Calu3 (cell line): ENCODE measurements at places on chromosomes 2 and 18. TPM values are rescaled to one million over a fixed set of nuclear protein-coding genes. Genes with fewer than 3 reads are reported as not detected.

DNA sequence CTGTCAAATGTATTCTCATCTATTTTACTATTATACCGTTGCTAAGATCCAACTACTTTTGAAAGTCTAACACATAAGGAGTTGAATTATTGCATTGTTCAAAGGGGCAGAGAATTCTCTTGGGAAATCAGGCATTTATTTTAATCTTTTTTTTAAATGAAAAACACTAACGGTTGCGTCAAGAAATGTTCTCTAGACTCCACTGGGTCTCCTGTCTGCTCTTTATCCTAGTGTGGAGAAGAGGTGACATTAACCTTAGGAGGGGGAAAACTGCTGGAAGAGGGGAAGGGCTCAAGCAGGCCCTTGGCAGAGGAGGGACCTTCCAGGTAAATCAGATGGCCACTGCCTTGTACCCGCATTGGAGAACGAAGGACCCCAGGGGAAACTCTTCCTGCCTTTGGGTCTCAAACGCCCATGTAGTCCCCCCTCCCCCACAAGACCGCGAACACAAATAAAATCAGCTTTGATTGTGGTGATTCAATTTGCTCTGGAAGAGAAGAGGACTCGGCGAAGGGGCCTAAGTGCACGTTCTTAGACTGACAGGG, 1.1 kb upstream of the APCDD1 start:
- H3K27ac ChIP-seq: no peak overlapping the region
- H3K36me3 ChIP-seq: no peaks in the 10 kb centered on the region
- peaks cover 100% of the 10 kb centered on the region for H3K27me3 ChIP-seq

GRCh38 chr2:236679884-236680860, 110.5 kb downstream of the ACKR3 start:
- no peak overlapping the region for H3K27ac ChIP-seq
- no peak overlapping the region for H3K4me3 ChIP-seq
- no peaks in the 10 kb centered on the region for H3K36me3 ChIP-seq
- no peak for DNase-seq

DNA sequence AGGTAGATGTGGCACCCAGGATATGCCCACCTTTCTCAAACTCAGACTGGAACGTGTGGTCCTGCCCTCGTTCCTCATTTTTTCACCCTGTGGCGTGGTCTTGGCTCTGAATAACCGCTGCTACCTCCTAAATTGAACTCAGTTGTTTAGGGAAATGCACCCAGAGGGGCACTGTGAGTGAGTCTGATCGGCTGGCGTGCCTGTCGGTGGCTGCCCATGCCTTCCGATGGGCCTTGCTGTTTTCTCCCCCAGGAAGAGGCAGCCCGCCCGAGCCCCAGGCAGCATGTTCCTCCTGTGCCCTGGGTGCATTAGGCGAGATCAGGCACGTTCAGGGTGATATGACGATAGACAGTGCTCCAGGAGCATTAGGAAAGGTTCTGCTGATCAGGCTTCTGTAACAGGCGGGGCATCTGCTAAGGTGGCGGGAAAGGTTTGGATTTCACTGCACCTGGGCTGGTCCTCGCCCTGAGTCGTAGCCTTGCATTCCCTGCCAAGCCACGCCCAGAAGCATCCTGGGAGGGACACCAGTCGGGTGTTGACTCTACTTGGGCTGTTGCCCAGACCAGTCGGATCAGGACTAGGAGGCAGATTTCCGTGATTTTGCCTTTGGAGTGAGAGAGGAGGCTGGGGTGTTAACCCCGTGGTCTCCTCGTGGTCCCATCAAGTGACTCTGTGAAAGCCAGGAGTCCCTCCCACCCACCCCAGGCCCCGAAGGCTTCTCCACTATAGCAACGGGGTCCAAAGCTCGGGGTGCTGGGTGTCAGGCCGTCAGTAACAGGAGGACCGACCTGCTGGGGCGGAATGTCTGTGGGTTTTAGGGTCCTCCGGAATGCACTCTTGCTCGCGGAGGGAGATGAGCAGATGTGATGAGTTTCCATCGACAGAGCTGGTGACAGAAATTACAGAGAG, 75.1 kb downstream of the SH3BP4 start:
- H3K27ac ChIP-seq: peak overlapping the region; percentile 99
- peaks cover 18% of the 10 kb centered on the region for H3K36me3 ChIP-seq
- H3K4me1 ChIP-seq: peaks cover 78% of the 10 kb centered on the region
- H3K4me3 ChIP-seq: peak overlapping the region; percentile 87
- H3K27me3 ChIP-seq: no peaks in the 10 kb centered on the region

GRCh38 chr18:39188278-39188677, 1622.7 kb upstream of the CELF4 start:
- H3K36me3 ChIP-seq: no peaks in the 10 kb centered on the region
- H3K4me1 ChIP-seq: peaks cover 9% of the 10 kb centered on the region
- H3K27me3 ChIP-seq: no peaks in the 10 kb centered on the region
- H3K27ac ChIP-seq: no peak overlapping the region

DNA sequence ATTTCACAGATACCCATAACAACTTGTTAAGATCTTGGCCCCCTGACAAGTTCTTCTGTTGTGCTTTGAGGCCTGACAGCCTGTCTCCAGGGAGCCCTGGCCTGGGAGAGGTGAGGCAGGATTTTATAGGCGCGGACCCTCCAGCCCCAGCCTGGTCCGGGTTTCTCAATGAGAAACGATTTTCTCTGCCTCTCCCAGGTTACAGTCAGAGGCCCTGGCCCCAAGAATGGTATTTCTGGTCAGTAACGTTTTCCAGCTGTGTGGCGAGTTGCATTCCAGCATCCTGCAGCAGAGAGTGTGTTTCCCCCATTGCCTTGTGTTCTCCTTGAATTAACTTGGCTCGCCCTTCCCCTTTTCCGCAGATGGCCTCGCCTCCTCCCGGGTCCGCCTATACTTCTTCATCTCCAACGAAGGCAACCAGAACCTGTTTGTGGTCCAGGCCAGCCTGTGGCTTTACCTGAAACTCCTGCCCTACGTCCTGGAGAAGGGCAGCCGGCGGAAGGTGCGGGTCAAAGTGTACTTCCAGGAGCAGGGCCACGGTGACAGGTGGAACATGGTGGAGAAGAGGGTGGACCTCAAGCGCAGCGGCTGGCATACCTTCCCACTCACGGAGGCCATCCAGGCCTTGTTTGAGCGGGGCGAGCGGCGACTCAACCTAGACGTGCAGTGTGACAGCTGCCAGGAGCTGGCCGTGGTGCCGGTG, 3.0 kb downstream of the INHBB start:
- H3K4me1 ChIP-seq: no peaks in the 10 kb centered on the region
- H3K27me3 ChIP-seq: peaks cover 49% of the 10 kb centered on the region
- peaks cover 9% of the 10 kb centered on the region for H3K36me3 ChIP-seq
- H3K4me3 ChIP-seq: no peak overlapping the region

DNA sequence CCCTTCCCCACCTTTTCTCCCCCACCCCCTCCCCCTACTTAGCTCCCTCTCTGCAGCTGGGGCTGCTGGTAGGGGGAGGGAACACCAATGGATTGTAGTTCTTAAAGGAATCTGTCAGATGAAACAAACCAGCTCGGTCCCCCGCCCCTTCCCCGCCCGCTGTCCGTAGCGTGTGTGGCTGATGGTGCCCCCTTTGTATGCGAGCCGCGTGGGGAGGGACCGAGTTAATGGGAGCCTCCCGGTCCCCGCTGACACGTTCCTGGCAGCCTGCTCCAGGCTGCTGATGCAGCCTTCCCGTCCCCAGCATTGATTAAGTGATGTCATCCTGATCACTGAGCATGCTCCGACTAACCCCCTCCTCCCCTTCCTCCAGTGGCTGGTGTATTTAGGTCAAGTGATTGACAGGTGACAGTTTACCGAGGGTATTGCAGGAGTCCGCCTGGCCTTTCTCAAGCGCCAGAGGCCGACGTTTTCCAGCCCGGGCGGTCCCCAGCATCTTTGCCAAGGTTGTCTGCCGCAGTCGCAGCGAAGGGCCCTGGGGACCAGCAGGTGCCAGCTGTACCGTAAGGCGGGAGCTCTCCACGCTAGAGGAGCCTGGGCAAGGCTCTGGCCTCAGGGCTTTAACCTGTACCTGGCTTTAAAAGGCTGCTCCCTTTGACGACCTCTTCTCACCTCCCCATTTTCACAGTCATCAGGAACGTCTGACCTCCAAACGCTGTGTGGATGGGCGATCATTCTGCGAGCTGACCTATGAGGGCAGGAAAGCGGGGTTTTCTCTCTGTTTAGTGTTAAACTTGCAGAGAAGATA, 1.8 kb downstream of the KIF5C start:
- H3K4me3 ChIP-seq: peak overlapping the region; percentile 54
- peaks cover 36% of the 10 kb centered on the region for H3K27me3 ChIP-seq
- no peaks in the 10 kb centered on the region for H3K4me1 ChIP-seq
- DNase-seq: peak; percentile 47
- H3K36me3 ChIP-seq: peaks cover 6% of the 10 kb centered on the region
- H3K27ac ChIP-seq: no peak overlapping the region

GRCh38 chr2:206993396-206993911, 54.1 kb downstream of the CPO start:
- H3K27me3 ChIP-seq: no peaks in the 10 kb centered on the region
- H3K36me3 ChIP-seq: no peaks in the 10 kb centered on the region
- peaks cover 9% of the 10 kb centered on the region for H3K4me1 ChIP-seq
- H3K4me3 ChIP-seq: no peak overlapping the region
- no peak overlapping the region for H3K27ac ChIP-seq

- peaks cover 40% of the 10 kb centered on the region for H3K27me3 ChIP-seq
- no peaks in the 10 kb centered on the region for H3K36me3 ChIP-seq
- H3K27ac ChIP-seq: no peak overlapping the region
- no peak for DNase-seq
These were observed 342.9 kb downstream of the MYCN start for GRCh38 chr2:16283071-16283850.

DNA sequence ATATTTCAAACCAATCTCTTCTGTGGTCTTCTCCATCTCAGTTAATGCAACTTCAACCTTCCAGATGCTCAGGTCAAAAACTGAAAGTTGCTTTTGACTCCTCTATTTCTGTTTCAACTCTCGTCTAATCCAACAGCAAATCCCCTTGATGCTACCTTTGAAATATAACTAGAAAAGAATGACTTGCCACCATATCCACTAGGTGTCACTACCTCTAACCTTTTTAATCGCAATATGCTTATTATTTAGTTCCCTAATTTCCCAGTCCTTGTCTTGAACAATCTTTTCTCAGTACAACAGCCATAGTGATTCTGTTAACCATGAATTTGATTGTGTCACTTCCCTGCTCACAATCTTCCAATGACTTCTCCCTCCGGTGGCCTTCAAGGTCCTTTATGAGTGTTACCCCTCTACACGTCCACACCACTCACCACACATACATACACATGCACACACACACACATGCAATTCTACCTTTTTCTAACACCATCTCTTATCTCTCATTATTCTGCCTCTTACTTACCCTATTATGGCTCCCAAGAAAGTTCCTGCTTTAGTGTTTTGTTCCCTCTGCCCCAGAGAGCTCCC, 245.5 kb upstream of the KCNJ3 start:
- H3K36me3 ChIP-seq: no peaks in the 10 kb centered on the region
- H3K4me1 ChIP-seq: no peaks in the 10 kb centered on the region
- no peak for DNase-seq
- no peaks in the 10 kb centered on the region for H3K27me3 ChIP-seq
- H3K27ac ChIP-seq: no peak overlapping the region

DNA sequence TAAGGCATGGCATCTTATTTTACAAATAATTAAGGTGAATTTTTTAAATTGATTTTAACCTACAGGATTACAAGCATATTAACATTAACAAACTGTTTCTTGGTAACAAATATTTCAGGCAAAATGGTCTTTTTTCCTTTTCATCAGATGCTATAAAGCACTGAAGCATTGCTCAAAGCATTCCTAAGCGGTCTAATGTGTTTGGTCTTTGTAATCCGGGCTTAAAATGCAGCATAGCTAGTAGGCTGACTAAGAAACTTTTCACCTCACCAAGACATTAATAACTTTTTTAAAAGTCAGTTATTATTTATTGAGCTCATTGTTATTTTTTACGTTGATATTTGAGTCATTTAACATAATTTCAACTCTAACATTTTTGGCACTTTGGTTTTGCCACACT, 538.8 kb upstream of the SLC39A10 start:
- no peak overlapping the region for H3K4me3 ChIP-seq
- no peaks in the 10 kb centered on the region for H3K4me1 ChIP-seq
- no peaks in the 10 kb centered on the region for H3K36me3 ChIP-seq
- no peak overlapping the region for H3K27ac ChIP-seq
- DNase-seq: no peak

GRCh38 chr2:141889788-141890187, 241.0 kb downstream of the LRP1B start:
- no peaks in the 10 kb centered on the region for H3K27me3 ChIP-seq
- H3K4me3 ChIP-seq: no peak overlapping the region
- no peak overlapping the region for H3K27ac ChIP-seq

- no peak overlapping the region for H3K4me3 ChIP-seq
- H3K36me3 ChIP-seq: no peaks in the 10 kb centered on the region
- peaks cover 46% of the 10 kb centered on the region for H3K4me1 ChIP-seq
- H3K27me3 ChIP-seq: no peaks in the 10 kb centered on the region
- peak overlapping the region; percentile 50 for H3K27ac ChIP-seq
These were observed 155.0 kb upstream of the SRD5A2 start for GRCh38 chr2:31735716-31736115.

DNA sequence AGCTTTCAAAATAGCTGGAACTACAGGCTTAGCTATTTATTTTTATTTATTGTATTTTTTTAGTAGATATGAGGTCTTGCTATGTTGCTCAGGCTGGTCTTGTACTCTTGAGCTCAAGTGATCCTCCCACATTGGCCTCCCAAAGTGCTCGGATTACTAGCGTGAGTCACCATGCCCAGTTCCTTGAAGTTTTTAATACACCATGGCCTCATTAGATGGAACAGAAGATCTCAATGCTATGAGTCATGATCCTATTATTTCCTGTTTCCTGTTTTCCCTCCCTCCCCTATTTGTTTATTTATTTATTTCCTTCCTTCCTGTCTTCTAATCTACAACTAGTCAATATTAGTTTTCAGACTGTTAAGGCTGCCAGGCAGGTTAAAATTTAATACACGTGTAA, 309.0 kb downstream of the CMPK2 start:
- no peaks in the 10 kb centered on the region for H3K27me3 ChIP-seq
- no peaks in the 10 kb centered on the region for H3K36me3 ChIP-seq
- peak overlapping the region; percentile 13 for H3K4me3 ChIP-seq
- H3K27ac ChIP-seq: peak overlapping the region; percentile 20
- DNase-seq: peak; percentile 57
- H3K4me1 ChIP-seq: peaks cover 12% of the 10 kb centered on the region

GRCh38 chr18:31634331-31634713, 42.6 kb downstream of the TTR start:
- no peaks in the 10 kb centered on the region for H3K27me3 ChIP-seq
- H3K4me1 ChIP-seq: no peaks in the 10 kb centered on the region
- no peaks in the 10 kb centered on the region for H3K36me3 ChIP-seq
- no peak overlapping the region for H3K4me3 ChIP-seq
- no peak overlapping the region for H3K27ac ChIP-seq

DNA sequence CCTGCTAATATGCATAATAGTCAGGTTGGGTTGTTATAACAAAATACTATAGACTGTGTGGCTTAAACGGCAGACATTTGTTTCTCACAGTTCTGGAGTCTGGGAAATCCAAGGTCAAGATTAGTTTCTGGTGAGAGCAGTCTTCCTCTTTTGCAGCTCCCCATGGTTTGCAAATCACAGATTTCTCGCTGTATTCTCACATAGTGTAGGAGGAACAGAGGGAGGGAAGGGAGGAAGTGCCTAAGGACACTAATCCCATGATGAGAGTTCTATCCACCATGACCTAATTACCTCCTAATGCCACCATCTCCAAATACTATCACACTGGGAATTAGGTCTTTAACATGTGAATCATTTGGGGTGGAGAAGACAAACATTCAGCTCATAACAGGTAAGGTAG, 20.1 kb upstream of the PTH2R start:
- no peak for DNase-seq
- H3K27me3 ChIP-seq: peaks cover 15% of the 10 kb centered on the region

Gene DLGAP1
- total RNA-seq: 3.2 and 9.0 TPM in 2 replicates

Gene GLB1L
- 7.6 and 12.1 TPM in 2 replicates for total RNA-seq

Gene ITGA4
- total RNA-seq: 0.33 and 0.34 TPM in 2 replicates
